Dorsolateral prefrontal cortex (tissue), 122 donors: ENCODE measurements at places on chromosomes 12 and 14.

DNA sequence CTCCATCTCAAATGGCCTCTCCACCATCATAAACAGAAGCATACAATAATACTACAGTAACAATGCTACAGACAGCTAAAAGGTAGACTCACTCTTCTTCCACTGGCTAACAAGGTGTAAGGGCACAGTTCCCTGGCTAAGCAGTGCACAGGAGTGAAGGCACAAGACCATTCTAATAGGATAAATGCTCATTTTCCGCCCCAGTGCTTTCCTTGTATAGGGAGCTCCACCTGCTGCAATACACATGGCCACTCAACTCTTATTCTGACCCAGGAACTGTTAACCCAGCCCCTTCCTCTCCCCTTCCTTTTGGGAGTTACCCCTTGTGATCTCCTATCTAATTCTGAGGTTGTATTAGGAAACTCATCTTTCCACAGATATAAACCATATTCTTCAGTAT is 124.6 kb downstream of the KCNK10 start:
- DNase-seq, result no peak

- DNase-seq, result no peak
Measured at GRCh38 chr12:126582231-126582630, 1517.0 kb downstream of the AACS start.

DNA sequence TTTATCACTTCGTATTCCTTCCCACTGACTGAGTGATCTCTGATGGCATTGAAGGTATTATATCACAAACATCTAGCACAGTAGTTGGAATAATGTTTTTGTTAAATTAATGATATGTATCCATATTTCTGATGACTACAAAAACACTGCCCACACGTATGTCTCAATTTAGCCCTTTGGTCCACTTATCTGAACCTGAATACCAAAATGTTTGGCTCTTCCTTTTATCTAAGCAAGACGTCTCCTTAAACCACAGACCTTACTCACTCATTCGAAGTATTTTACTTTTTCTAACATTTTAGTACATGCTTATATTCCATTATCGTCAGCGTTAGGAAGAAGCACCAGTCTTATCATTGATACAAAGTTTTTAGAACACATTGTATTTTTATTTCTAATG is 126.4 kb downstream of the PIK3C2G start:
- no peak for DNase-seq

DNA sequence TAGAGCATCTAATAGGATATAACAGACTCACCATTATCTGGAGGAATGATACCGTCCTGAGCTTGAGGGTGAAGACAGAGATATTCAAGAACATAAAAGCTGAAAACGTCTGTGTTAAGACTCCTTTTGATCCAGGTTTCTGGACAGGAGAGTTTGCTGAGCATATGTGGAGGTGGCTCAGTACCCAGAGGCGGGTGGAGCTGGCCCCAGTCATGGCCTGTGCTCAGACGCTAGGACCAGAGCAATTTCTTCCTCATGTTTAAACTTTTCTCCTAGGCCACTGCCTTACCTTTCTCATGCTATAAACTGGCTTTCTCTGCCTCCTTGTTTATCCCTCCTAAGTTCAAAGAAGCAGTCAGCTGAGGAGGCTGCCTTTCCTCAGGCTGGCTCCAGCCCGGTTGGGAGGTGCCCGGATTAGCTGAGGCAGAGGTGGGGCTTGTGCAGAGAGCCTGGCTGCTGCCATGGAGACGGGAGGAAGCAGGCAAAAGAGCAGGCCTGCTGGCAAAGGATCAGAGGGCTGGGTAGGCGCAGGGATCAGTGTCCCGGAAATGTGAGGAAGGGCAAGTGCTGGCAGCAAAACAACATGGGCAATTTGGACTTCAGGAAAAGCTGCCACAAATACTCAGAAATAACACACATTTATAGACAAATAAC is 13.7 kb downstream of the COA8 start:
- DNase-seq, result peak; percentile 66

DNA sequence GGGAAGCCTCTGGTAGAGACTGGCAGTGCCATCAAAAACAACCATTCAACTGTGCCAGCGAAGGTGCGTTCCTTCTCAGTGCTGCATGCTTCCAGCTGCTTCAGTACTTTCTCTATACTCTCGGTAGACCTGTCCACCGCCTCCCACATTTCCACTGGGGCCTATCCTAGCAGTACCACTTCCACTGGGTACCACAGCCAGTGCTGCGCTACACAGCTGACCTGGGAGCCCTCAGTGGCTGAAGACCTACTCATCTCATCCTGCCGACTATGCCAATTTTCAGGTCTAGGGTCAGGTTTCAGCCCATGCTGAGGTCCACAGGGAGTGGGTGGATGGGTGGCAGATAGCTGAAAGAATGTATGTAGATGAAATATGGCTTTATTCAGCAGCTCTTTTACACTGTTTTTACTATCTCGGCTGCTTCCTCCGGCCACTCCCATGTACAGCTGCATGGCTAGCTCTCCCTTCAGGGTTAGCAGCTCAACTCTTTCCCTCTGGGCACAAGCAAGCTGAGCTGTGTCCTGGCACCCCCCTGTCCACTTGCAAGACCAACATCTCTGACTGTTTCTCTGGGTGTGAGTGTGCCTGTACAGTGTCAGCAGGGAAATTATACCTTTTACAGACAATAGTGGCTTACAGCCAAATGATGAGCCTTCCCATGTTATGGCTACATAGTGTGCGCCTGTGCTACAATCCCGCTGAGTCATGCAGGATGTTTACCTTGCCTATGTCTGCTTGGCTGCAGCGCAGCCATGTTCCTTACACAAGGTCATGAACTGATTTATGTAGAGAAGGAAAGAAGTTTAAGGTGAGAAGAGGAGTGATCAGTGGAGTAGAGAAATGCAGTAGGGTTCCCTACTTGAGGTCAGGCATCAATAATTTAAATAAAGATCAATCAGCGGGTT is 125.7 kb upstream of the DDHD1 start:
- no peak for DNase-seq

- DNase-seq, result no peak
Measured at GRCh38 chr14:72186523-72186922, 254.3 kb downstream of the RGS6 start.

GRCh38 chr12:91654087-91654486 is 471.5 kb upstream of the DCN start:
- DNase-seq, result no peak

DNA sequence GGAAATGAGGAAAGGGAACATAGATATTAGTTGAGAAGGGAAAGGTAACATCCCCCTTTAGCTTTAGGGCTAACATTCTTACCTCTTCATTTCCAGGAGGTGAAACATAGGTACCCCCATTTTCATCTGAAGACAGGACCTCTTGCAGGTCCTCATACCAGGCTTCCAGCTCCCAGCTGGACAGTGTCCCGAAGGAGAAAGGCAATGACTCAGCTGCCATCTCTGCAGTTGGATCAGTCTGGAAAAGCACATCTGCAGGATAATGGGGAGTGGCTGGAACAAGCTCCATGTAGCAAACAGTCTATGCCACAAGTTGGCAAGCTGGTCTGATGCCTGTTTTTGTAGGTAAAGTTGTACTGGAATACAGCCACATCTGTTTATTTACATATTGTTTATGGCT is 3.1 kb downstream of the DDIT3 start:
- DNase-seq, result no peak

DNA sequence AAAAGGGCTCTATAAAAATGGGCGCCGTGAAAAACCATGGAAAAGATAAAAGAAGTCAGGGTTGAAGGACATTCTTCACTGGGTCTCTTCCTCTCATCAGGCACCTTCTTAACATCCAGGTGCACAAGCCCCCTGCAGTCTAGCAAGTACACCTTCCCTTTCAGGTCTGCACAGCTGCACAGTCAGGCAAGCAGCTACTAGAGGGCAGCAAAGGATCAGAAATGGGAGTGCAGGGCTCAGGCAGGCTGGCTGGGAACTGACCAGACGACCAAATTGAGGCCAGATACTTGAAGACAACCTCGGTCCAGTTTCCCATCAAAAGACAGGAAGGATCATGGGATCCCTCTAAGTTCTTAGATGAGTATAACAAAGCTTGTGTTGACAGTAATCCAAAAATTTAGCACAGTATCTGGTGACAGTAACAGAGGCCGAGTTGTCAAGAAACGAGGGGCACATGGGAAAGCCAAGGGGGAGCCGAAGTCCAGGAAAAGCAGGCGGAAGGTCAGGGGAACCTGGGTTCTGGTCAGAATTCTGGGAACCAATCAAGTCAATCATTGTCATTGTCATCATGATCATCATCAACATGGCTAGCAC is 10.1 kb upstream of the GRIP1 start:
- DNase-seq, result no peak

DNA sequence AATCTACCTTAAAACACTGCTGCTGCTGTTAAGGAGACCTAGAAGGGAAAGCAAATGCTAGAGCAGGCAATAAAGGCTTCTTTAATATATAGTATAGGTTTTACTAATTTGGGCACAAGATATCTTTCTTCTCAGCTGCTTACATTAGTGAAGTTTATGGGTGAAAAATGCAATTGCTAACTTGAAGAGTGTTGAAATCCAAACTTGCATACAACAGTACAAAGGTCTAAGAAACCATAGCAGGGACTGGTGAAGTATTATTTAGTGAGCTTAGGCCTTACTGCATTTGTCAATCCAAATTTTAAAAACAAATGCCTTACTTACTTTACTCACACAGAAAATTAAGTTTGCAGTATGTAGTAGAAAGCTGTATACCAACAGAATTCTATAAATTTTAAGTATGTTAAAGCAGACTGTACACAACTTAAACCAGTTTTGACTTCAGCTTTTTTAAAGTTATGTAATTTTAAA is 1.4 kb upstream of the AP4S1 start:
- no peak for DNase-seq

DNA sequence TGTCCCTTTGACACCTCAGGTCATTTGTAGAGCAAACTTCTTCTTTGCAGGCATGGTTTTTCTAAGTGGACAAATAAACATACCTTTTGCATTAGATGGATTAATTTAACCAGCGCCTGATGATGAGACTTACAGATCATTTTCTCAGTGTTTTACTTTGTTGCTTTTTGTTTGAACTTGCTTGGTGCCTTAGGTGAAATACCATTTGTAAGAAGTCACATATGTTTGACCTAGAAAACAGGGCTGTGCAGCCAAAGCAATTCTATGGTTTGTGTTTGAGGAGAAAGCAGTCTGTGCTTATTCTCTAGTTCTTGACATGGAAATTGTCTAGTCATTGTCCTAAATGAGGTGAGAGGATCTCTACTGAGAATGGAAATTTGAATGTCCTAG is 111.1 kb downstream of the DIP2B start:
- DNase-seq, result no peak

DNA sequence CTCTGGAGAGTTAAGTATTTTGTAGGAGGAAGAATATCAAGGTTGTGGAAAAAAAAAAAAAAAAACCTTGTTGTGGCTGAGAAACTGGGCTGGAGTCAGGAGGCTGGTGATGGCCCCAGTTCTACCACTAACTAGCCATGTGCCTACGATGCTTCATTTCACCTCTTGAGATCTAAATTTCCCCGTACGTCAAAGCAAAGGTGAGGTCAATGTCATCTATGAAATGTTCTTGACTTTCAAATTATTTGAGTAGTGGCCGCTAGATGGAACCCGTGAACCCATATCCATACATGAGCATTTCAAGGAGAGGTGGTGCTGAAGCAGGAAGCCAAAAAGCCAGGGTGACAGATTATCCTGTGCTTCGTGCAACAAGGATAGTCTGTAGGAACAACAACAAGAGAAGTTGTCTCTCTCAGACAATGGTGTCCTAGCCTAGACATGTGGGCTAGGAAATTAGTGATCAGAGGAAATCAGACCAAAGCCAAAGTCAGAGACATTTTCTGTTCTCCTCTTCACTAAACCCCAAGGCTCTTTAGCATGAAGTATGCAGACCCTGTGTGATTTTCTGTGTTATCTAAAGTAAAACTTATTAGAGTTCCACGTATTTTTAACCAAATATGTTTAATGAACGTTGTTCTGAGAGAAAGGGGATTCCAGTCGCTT is 95.5 kb upstream of the ETV6 start:
- no peak for DNase-seq

DNA sequence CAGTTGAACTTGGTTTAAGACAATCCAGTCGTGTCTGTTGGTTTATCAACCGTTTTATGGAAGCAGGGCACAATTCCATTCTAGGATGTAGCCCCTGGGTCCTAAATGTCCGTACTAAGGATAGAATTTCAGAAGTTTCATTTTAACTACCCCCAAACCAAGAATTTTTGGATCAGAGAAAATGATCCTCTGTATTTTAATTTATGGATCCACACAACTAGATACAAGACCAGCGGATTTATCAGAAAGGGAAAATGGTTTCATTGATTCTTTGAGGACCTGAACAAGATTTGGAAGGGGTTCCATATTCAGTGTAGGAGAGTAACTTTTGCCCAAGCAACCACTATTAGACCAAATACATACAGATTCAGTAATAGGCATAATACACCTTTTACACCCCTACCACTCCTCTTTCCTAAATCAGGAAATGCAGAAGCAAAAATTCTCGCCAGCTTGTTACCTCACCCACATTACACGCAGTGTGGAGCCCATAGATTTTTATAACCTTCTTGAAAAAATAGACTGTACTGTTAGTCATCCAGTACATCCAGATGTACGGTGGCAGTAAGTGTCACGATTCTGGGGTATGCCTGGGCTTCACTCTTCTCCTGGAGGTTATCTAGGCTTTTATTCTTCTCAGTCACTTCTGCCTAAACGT is 1.4 kb upstream of the FBXL14 start:
- no peak for DNase-seq

- no peak for DNase-seq
Measured at GRCh38 chr12:113328368-113328889, 6.5 kb downstream of the SLC8B1 start.

- no peak for DNase-seq
Measured at GRCh38 chr14:101449114-101449513, 112.2 kb upstream of the DIO3 start.

- DNase-seq, result no peak
Measured at GRCh38 chr14:49970474-49971147, 77.7 kb downstream of the ARF6 start.

DNA sequence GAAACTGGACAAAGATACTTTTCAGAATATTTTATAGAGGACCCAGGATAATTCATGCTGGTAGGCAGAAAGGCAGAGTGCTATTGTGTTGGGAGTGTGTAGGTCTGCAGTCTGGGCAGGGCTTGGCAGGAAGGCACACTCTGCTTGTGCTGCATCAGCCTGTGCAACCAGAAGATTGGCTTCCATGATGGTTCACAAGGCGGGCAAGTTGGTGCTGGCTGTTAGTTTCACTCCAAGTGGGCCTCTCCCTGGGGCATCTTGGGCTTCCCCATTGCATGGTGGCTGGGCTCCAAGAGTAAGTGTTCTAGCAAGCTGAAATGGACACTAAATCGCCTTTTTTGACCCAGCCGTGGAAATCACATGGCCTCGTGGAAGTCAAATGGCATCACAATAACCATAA is 1.8 kb upstream of the UBE2N start:
- no peak for DNase-seq
